ENCODE measurements at places on chromosomes 5 and 9.

GRCh38 chr5:80936881-80937280, 23.3 kb upstream of the RASGRF2 start:
- no peak for DNase-seq

DNA sequence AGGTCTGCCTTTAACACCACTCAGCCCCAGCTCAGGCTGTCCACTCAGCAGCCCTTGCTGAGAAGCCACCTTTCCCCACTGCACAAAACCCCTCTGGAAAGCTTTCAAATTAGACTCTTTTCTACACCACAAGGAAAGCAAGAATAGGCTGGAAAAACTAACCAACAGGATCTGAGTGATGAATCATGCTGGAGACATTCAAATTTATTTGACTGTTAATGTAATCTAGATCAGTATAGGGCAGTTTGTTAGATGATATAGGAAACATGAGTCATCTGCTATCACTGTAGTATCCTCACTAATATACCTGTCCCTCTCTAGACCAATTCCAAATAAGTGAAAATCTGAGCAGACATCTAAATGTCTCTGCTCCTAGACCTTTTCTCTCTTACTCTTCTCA, 127.8 kb upstream of the PAM start:
- no peak for DNase-seq

- DNase-seq: no peak
Observed at GRCh38 chr9:94983552-94983951, 257.1 kb downstream of the AOPEP start.

- no peak for DNase-seq
Observed at GRCh38 chr5:122915717-122916461, 70.5 kb downstream of the SNX24 start.

DNA sequence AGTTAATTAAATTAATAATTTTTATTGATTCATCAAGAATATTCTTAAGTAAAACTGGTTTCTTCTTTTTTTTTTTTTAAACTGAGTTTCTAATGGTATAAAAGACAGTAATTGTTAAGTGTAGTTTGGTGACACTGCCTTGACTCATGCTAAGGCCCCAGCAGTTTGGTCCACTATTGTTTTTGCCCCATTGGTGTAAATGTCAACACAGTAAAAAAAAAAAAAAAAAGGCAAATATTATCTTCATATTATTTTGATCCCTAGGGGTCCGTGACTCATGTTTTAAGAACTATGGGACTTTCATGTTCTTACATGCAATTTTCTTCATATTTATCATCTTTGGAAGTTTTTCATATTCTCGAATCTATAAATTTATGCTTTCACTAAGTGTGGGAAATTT, 29.2 kb upstream of the JAK2 start:
- DNase-seq: no peak

GRCh38 chr9:8762479-8763085, 963.0 kb upstream of the DMAC1 start:
- no peak for DNase-seq

GRCh38 chr9:124282442-124283227, 24.9 kb downstream of the NEK6 start:
- DNase-seq: no peak

DNA sequence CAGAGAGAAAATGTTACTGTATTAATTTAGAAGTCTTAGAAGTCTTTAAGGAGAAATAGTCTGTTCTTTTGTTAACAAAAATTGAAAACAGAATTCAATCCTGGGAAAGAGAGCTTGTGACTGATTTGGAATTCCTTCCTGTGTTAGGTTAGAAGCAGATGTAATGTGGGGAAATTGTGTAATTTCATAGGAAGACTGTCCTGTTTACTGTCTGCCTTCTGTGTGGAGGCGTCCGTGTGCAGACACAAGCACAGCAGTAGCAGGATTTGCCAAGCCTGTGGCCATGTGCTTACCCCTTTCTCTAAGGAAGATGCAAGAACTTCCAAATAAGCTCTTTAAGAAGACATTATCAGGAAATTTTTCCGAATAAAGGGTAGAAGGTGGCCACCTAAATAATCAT, 36.7 kb upstream of the F2R start:
- no peak for DNase-seq

DNA sequence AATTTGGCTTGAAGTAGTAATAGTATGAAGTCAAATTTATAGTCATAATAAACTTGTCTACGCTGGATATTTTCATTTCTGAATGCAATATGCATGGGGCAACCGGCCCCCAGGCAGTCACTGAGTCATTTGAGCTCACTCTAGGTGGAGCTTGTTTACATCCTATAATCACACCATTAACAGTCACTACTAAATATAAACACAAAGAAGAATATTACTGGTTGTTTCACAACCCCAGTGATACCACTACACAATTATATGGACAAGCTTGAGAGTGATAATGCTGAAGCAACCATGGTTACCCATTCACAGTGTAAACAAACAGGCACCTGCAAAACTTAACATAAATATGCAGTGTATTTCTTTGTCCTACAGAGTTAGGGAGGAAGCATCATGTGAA, 68.7 kb downstream of the MARCHF3 start:
- DNase-seq: no peak

- no peak for DNase-seq
Observed at GRCh38 chr9:74570879-74571512, 73.9 kb downstream of the RORB start.

- no peak for DNase-seq
Observed at GRCh38 chr5:98938464-98938863, 9.7 kb upstream of the CHD1 start.

DNA sequence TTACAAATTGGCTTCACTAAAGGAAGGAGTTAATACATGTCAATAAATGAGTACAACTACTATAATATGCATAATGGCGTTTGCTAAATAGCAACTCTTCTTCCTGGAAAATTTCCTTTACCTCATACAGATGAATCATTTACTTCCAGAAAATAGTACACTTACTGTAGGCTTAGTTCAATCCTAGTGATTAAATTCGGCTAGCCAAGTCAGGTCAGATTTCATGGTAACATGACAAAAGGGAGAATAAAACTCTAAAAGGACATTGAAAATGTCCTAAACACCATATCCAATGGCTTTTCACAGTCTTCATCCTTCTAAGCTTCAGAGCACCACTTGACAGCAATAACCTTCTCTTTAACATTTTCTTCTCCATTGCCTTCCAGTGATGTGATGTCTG, 42.1 kb upstream of the ZFAND5 start:
- DNase-seq: no peak

DNA sequence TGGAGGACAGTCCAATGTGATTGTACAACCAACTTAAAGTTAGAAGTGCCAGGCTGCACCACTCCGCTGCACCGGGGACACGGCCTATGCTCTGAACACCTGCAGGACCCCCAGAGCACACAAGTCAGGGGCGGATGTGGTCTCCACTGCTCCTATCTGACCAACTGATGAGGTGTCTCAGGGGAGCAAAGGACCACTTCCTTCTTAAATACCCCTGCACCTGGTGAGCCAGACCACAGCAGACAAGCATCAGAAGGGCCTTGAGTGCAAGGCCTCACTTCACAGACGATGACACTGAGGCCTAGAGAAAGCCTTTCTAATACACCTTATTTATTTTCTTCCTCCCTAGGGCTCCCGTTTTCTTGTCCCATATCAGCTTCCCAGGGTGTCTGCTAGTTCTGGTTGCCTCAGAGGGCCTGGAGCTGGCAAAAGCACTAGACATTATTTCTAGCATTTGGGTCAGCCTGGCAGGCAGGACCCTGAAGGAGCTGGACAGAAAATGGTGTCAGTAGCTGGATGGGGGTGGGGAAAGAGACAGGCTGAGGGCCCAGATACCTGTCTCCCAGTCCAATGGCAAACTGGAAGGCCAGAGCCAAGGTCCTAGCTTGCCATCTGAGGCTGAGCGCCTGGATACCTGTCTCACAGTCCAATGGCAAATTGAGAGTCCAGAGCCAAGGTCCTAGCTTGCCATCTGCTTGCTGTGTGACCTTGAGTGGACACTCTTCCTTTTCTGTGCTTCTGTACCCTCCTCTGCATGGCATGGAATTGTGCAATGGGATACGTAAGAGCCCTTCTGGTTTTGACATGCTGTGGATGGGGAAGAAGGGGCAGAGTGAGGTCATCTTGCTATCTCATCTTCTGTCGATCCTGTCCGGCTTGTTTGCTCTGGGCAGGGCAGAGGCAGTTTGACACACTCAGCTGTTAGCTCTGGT, 9.0 kb downstream of the CCDC69 start:
- DNase-seq: no peak
